Natural killer cell treated with Interleukin-12 subunit alpha and Interleukin-12 subunit beta and Interleukin-15 and Interleukin-18, amount 100 ng/mL, for 72 hours (primary cell): ENCODE measurements at places on chromosomes 3 and 15.
A peak's percentile ranks its signal among the peaks of the same experiment; 100 is the strongest.

DNA sequence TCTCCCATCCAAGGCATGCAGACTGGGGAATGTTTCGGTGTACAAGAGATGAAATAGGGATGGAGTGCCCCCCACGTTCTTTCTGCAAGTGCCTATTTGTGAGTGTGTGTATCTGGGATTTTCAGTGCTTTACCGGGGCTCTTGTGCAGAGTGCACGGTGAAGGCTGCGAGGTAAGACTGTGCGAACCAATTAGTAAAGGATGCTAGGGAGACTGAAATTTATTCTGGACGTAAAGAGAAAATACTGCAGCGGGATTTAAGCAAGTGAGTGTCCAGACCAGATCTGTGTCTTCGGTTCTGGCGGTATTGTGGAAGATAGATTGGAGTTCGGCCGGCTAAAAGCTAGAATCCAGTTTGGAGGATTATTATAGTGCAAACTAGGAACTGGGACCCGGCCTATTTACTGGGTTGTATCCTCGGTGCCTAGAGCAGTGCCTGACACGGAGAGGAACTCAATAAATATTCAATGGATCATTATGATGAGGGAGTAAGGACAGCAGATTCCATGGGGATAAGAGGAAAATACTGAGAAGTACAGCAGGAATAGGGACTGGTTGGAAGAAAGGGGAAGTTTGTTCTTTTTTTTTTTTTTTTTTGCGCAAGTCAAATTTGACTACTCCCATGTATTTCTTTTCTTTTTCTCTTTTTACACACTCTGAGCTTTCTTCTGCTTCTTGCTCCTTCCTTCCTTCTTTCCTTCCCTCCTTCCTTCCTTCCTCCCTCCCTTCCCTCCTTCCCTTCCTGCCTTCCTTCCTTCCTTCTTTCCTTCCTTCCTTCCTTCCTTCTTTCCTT lies 580 bp upstream of the MAGEF1 start:
- peaks cover 2% of the 10 kb centered on the region for H3K27me3 ChIP-seq
- H3K27ac ChIP-seq: peak overlapping the region; percentile 36
- peaks cover 4% of the 10 kb centered on the region for H3K36me3 ChIP-seq
- H3K4me1 ChIP-seq: peaks cover 30% of the 10 kb centered on the region
- peak overlapping the region; percentile 94 for H3K4me3 ChIP-seq

DNA sequence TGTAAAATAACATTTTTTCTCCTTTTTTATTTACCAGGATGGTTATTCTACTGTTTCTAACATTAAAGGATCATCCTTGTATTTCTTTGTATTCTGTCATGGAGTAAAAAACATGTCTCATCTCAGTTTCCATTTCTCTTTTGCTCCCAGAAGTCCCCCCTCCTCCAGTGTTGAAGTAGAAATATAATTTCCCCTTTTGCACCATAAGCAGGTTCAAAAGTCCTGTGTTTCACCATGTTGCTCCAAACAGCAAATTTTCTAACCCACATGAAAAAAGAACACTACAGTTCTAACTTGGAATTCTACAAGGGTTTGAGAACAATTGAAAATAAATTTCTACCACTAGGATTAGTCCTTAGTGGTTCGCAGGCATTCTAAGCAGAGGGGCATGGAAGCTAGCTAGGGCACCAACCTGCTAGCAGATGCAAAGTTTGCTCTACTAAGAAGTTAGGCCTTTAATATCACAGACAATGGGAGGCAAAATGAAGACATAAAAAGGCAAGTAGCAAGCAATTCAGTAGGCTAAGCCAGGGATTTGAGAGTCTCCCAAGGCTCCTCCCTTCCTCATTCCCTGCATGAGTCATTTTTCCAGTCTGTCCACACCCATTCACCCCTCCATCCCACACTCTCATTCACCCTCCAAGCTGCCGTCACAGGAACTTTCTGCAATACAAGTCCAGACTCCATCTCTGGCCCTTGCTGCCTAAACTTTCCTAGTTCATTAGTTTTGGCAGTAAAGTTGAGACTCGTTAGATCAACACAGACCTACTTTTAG lies 2.3 kb upstream of the MBNL1 start:
- peak overlapping the region; percentile 84 for H3K27ac ChIP-seq

DNA sequence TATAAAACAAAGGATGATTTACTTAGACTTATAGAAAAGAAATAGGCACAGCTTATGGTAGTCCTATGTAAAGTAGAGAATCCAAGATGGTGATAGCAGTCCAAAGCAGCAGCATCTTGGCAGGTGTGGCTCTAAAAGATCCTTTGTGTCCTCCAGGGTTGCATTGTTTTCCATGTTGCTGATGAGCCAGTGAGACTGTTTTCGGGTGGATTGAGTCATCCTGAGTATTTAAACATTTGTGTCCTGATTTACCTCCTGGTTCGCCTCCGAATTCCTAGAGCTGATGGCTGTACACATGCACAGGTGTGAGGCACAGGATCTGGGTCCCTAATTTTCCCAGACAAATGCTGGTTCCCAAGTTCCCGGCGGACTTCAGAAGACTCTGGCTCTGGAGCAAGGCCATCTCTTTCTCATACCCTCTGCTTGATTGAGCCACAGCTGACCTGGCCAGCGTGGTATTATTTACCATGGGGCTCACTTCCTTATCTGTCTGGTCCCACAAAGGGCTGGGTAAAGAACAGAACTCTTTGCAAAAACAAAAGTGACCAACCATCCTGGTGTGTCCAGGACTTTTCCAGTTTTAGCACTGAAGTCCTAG lies 51.0 kb downstream of the ARNT2 start:
- no peaks in the 10 kb centered on the region for H3K4me1 ChIP-seq
- H3K36me3 ChIP-seq: no peaks in the 10 kb centered on the region
- no peak for DNase-seq
- H3K27me3 ChIP-seq: peaks cover 32% of the 10 kb centered on the region
- no peak overlapping the region for H3K27ac ChIP-seq

DNA sequence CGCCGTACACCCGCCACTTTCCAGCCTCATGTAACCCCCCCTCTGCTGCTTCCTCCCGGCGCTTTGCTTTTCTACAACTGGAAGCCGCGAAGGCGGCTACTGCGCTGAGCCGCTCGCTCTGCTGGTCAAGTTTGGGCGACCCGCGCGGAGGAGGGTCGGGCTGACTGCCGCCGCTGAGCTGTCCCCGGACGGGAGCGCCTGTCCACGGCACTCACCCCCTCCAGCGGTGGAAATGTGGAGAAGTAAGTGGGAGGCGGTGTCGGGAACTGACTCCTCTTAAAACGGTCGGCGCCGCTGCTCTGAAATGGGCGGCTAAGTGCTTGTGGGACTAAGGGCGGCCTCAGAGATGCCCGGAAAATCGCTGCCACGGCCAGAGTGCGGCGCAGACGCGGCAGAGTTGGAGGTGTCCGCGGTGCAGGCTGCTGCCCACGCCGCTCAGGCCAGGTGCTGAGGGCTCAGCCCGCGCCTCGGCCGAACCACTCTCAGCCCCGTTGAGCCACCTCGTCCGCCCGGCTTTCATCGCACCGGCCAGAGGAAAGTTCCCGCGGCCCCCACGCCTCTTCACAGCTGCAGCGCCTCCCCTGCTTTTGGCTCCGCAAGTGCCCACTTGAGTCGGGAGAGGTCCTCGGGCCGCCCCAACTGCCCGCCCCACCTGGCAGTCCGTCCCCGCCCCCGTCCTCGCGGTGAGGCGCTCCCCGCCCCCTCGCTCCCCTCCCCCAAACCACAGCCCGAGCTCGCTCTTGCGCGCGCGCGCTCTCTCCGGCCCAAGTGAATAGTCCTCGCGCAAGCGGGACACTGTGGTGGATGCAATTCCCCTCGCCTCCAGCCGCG lies at the start of gene EPHA6:
Gene EPHA6, plus strand, starts transcription at position 775 of the 831 bp plus-strand sequence.
- H3K27ac ChIP-seq: no peak within 1 kb of the TSS
- peaks cover 17% of the 10 kb centered on the region for H3K27me3 ChIP-seq
- DNase-seq: no peak

GRCh38 chr15:33716025-33716424 lies 252.3 kb upstream of the CHRM5 start:
- no peak overlapping the region for H3K4me3 ChIP-seq
- DNase-seq: no peak
- no peak overlapping the region for H3K27ac ChIP-seq
- H3K36me3 ChIP-seq: no peaks in the 10 kb centered on the region
- H3K4me1 ChIP-seq: no peaks in the 10 kb centered on the region
- peaks cover 12% of the 10 kb centered on the region for H3K27me3 ChIP-seq

- H3K27ac ChIP-seq: no peak overlapping the region
- no peak overlapping the region for H3K4me3 ChIP-seq
- H3K4me1 ChIP-seq: no peaks in the 10 kb centered on the region
- no peaks in the 10 kb centered on the region for H3K27me3 ChIP-seq
Measured at GRCh38 chr3:21682206-21682605, 68.8 kb downstream of the ZNF385D start.

DNA sequence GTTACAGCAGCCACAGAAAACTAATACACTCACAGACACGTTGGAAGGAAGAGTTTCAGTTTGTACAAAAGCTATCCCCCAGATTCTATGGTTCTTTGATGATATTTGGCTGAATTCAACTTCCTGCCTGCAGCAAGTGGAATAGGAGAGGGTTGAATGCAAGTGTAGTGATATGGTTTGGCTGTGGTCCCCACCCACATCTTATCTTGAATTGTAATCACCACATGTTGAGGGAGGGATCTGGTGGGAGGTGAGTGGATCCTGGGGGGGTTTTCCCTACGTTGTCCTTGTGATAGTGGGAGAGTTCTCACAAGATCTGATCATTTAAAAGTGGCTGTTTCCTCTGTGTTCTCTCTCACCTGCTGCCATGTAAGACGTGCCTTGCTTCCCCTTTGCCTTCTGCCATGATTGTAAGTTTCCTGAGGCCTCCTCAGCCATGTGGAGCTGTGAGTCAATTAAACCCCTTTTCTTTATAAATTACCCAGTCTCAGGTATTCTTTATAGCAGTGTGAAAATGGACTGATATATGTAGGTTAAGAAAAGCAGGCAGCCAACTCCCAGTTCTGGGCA lies 29.8 kb downstream of the NMNAT3 start:
- no peak for DNase-seq
- H3K36me3 ChIP-seq: no peaks in the 10 kb centered on the region
- no peak overlapping the region for H3K27ac ChIP-seq
- peaks cover 5% of the 10 kb centered on the region for H3K27me3 ChIP-seq

- no peak overlapping the region for H3K4me3 ChIP-seq
- H3K27me3 ChIP-seq: no peaks in the 10 kb centered on the region
- H3K4me1 ChIP-seq: peaks cover 17% of the 10 kb centered on the region
- H3K27ac ChIP-seq: no peak overlapping the region
- H3K36me3 ChIP-seq: no peaks in the 10 kb centered on the region
Measured at GRCh38 chr3:124812291-124813265, 74.6 kb downstream of the ITGB5 start.

DNA sequence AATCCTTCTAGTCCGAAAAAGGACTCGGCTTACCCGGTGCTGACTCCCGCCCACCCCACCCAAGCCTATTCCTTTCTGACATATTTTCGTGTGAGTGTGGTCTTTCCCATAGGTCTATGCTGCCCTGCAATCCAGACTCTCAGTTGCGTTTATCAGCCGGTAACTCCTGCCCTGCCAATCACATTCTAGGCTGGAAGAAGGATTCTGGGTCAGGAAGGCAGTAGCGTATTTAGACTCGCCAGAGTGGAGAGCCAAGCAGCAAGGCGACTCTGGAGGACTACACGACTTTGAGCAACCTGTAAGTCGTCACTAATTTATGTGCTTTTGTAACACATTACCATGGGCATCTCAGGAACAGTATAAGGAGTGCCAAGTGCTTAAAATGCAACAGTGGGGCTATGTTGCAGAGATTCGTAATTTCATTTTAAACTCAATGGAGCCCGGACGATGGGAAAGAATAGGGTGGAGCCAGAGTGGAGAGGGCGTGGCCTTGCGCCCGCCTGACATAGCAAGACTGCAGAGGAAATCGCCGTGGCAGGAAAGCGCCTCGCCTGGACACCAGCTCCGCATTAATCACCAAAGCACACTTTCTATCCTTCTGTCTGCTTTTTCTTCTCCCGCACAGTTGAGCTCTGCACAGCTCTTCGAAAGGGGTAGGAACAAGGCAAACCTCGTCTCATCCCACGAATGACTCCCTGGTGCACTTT lies 1044.2 kb downstream of the AGBL1 start:
- no peak for DNase-seq
- no peak overlapping the region for H3K27ac ChIP-seq
- no peaks in the 10 kb centered on the region for H3K27me3 ChIP-seq
- no peaks in the 10 kb centered on the region for H3K4me1 ChIP-seq
- no peak overlapping the region for H3K4me3 ChIP-seq
- no peaks in the 10 kb centered on the region for H3K36me3 ChIP-seq

DNA sequence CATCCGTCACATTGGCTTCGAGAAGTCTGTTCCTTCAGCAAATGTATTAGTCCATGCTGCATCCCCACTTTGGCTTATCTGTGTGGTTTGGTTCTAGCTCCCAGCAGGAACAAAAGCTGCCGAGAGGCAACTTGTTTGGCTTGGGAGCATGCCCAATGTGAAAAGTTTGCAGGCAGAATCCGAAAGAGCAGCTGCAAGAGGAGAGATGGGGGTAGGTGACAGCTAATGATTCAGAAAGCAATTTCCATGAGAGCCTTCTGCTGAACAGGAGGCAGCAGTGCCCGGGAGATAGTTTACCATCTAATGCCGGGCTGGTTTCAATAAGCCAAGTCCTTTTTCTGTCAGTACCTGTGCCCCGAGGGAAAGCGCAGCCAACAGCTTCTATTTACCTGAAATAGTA lies 60.2 kb downstream of the GRM7 start:
- H3K4me1 ChIP-seq: no peaks in the 10 kb centered on the region
- H3K4me3 ChIP-seq: no peak overlapping the region
- DNase-seq: no peak
- H3K27me3 ChIP-seq: no peaks in the 10 kb centered on the region

- H3K27me3 ChIP-seq: no peaks in the 10 kb centered on the region
- no peak for DNase-seq
- H3K36me3 ChIP-seq: no peaks in the 10 kb centered on the region
- peaks cover 2% of the 10 kb centered on the region for H3K4me1 ChIP-seq
- H3K27ac ChIP-seq: no peak overlapping the region
Measured at GRCh38 chr3:61981060-61981459, 392.3 kb downstream of the FEZF2 start.
